Astrocyte (in vitro differentiated cells and primary cell): ENCODE measurements at places on chromosomes 3 and 15. TPM values are rescaled to one million over a fixed set of nuclear protein-coding genes. Genes with fewer than 3 reads are reported as not detected.

Gene DOCK3
- total RNA-seq = 3.1 and 3.3 TPM in 2 replicates

Gene CCDC33
- total RNA-seq = 0.41 and 0.96 TPM in 2 replicates

Gene PRR20G
- total RNA-seq = not detected in 2 replicates

Gene BHLHE40
- total RNA-seq = 156 and 185 TPM in 2 replicates

Gene NANOGP8
- not detected in 2 replicates for total RNA-seq

DNA sequence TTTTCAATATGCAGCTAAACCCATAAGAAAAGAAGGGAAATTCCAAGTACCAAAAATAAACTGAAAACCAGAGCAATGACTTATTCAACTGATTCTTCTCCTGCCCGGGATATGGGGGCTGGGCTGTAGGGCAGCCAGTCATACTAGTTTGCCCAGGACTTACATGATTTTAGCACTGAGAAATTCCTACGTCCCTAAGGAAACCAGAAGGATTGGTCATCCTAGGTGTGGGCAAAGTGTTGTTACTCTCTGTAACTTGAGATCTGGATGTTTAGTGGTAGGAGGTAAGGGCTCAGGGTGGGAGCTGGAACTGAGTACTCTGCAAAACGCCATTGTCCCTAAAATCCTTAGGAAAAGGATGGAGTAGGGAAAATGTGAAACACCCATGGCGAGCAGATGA, 1.2 kb upstream of the DAZL start:
- peak; percentile 39 for DNase-seq
- H3K4me3 ChIP-seq = no peak overlapping the region
- H3K4me1 ChIP-seq = no peaks in the 10 kb centered on the region
- H3K36me3 ChIP-seq = no peaks in the 10 kb centered on the region
- H3K27me3 ChIP-seq = no peaks in the 10 kb centered on the region

DNA sequence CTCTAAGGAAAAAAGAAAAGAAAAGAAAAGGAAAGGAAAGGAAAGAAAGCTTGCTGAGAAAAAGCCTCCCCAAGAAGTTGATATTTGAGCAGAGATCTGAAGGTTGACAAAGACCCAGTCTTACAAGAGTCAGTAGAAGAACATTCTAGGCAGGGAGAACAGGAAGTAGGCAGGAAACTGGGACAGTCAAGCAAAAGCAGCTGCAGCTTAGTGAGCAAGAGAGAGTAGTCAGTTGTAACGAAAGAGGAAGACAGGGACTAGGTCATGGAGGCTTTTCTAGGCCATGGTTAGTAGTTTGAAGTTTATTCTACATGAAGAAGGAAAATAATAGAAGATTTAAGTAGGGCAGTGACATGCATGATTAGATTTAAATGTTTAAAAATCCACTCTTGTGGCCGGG, 31.8 kb upstream of the KLHL6 start:
- H3K36me3 ChIP-seq = no peaks in the 10 kb centered on the region
- no peak overlapping the region for H3K4me3 ChIP-seq
- no peaks in the 10 kb centered on the region for H3K4me1 ChIP-seq
- no peak overlapping the region for H3K27ac ChIP-seq
- H3K27me3 ChIP-seq = peaks cover 3% of the 10 kb centered on the region
